ENCODE measurements at places on chromosomes 2 and 18.

DNA sequence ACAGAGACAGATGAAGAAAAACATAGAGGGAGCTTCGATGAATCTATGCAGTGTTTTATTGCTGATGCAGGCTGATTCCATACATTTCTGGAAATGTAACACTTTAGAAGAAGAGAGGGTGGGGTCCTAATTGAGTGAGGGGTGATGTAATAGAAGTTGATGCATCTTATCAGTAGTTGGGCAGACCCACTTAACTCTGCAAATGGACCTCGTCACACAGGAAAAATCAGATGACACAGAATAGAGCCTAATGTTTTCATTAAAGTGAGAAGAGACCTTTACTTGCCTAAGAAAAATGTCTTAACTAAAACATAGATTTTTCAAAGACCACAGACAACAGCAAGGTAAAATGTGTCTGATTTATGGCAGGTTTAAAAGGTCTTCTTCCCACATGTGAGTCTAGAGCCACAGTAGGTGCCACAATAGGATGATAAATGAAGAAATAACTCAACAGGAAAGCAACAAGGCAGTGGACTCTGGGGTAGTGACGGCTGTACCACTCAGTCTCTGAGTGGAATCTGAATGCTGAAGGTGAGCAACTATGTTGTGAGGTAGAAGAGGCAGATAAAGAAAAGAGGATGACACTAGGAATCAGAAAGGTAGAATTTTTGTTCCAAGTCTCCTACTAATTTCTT is 414.7 kb upstream of the PIK3C3 start:
- no peak for DNase-seq

GRCh38 chr2:195632856-195633572 is 24.0 kb upstream of the SLC39A10 start:
- DNase-seq = no peak

- DNase-seq = no peak
Observed at GRCh38 chr2:60972889-60973656, 44.4 kb upstream of the PEX13 start.

- DNase-seq = no peak
Observed at GRCh38 chr2:138622613-138623012, 121.0 kb downstream of the SPOPL start.

GRCh38 chr2:203914546-203915182 is 21.9 kb upstream of the ICOS start:
- DNase-seq = no peak

DNA sequence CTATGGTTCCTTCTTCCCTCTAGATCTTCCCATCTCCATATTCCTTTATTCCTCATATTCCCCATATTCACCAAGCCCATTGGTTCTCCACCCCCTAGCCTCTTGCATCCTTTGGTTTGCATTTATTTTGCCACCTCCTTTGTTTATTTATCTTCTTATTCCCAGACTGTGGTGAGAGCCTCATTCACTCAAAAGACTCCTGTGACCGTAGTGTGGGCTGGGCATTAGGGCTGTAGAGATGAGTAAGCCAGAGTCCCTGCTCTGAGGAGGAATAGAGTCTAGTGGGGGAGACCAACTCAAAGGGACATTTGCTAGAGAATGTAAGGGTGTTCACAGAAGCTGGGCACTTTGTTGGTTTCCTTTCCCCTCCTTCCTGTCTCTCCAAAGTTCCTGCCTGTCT is 8.3 kb downstream of the ATG16L1 start:
- no peak for DNase-seq

Measured in NCI-H1694 treated with DMSO at 0.1 percent for 48 hours (cell line).